NCI-H2029 (cell line): ENCODE measurements at places on chromosomes 3 and 15.

- no peak for DNase-seq
These were observed 319.2 kb downstream of the FGF12 start for GRCh38 chr3:192408007-192408646.

- peak; percentile 24 for DNase-seq
These were observed 115.8 kb downstream of the GHSR start for GRCh38 chr3:172332256-172333041.

- DNase-seq = no peak
These were observed 255.3 kb upstream of the UBE2E2 start for GRCh38 chr3:22947851-22948250.

- no peak for DNase-seq
These were observed 3.4 kb downstream of the GXYLT2 start for GRCh38 chr3:72891053-72891855.

- DNase-seq = no peak
These were observed 363.6 kb downstream of the NR2F2 start for GRCh38 chr15:96693990-96694517.

GRCh38 chr15:35926007-35926380 lies 380.0 kb upstream of the DPH6 start:
- no peak for DNase-seq

GRCh38 chr15:81091889-81092558 lies 42.0 kb upstream of the CFAP161 start:
- no peak for DNase-seq

GRCh38 chr15:65651042-65651322 lies 29.2 kb downstream of the SLC24A1 start:
- no peak for DNase-seq
